ENCODE measurements at places on chromosomes 3 and 15.

- peak; percentile 7 for DNase-seq
Measured at GRCh38 chr3:85007195-85008094, 48.7 kb downstream of the CADM2 start.

- DNase-seq = no peak
Measured at GRCh38 chr15:36988947-36989346, 111.4 kb downstream of the MEIS2 start.

DNA sequence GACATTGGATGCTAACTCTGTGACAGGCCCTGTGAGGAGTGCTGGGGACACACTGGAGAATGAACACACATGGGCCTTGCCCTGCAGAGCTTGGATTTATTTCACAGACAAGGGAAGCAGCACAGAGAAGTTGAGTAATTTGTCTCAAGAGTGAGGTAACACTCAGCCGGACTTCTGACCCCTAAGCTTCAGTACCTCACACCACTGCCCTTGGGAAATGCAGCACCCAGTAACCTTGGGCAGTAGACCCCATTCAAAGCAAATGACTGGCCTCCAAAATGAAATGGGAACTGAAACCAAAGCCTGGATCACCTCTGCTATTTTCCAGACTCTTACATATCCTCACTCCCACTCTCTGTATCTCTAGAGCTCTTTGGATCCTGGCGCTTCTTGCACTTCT, 37.3 kb downstream of the RFT1 start:
- DNase-seq = peak; percentile 71

- DNase-seq = no peak
Measured at GRCh38 chr15:45719490-45719889, 84.7 kb downstream of the SQOR start.

- peak; percentile 92 for DNase-seq
Measured at GRCh38 chr3:72031581-72031980, 246.6 kb upstream of the PROK2 start.

DNA sequence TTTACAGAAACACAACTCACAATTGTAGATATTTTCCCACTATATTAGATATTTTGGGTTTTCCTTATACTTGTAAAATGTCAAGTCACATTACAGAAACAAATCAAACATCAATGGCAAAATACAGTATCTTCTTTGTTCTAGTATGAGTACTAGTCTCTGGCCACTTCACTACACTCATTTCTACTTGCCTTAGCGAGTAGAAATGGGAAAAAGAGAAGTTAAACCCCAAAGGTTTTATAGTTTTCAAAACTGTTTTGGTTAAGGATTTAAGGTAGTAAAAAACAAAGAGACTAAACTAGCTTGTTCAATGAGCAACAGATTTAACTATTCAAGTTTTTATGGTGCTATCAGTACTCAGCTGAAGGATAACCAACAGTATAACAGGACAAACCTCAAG, 81.7 kb downstream of the BTD start:
- DNase-seq = no peak

- no peak for DNase-seq
Measured at GRCh38 chr3:156680243-156680914, 6.0 kb downstream of the TIPARP start.

DNA sequence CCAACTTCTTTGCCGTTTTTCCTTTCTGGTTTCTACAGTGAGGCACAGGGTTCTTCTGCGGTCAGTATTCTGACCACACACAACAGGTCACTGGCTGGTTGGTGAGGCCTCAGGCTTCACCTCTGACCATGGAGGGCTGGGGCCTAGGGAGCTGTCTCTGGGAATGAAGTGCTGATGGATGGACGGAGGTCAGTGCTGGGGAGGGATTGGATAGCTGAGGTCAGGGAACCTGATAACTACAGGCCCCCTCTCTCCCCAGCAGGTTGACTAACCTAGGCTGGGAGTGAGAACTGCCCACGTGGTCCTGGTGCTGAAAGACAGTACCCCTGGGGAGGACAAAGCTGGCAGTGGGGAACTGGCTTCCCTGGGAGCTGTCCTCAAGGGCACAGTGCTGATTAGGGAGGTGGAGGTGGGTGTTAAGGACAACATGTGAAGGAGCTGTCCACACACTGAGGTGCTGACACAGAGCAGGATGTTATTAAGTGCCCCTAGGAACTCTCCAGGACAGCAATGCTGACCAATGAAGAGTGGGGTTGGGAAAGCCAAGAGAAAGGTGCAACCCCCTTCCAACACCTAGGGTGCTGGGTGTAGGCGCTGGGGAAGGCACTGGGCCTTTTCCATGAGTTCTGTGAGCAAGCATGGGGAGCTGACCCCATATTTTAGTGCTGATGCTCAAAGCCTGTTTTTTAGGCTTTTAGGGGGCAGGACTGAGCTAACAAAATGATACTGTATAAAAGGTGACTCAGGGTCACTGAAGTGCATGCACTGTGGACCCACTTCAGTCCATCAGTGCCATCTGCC, 45.2 kb downstream of the ATP2B2 start:
- peak; percentile 54 for DNase-seq

Data from suppressor macrophage (primary cell).